Activated naive CD4-positive, alpha-beta T cell treated with anti-CD3 and anti-CD28 coated beads, Interleukin-2, amount 50 U/mL, for 16 hours (primary cell): ENCODE measurements at places on chromosomes 5 and 9.
A peak's percentile ranks its signal among the peaks of the same experiment; 100 is the strongest.

DNA sequence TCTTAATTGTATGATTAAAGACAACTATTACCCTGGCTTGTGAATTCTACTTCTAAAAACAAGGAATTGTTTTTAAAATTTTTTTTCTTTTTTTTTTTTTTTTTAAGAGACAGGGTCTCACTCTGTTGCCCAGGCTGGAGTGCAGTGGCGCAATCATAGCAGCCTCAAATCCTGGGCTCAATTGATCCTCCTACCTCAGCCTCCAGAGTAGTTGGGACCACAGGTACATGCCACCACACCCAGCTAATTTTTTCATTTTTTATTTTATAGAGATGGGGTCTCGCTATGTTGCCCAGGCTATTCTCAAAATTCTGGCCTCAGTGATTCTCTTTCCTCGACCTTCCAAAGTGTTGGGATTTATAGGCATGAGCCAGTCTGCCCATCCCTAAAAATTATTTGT, 62.3 kb downstream of the HABP4 start:
- DNase-seq = no peak

- DNase-seq = no peak
These were observed 110.0 kb downstream of the ROR2 start for GRCh38 chr9:91839926-91840465.

DNA sequence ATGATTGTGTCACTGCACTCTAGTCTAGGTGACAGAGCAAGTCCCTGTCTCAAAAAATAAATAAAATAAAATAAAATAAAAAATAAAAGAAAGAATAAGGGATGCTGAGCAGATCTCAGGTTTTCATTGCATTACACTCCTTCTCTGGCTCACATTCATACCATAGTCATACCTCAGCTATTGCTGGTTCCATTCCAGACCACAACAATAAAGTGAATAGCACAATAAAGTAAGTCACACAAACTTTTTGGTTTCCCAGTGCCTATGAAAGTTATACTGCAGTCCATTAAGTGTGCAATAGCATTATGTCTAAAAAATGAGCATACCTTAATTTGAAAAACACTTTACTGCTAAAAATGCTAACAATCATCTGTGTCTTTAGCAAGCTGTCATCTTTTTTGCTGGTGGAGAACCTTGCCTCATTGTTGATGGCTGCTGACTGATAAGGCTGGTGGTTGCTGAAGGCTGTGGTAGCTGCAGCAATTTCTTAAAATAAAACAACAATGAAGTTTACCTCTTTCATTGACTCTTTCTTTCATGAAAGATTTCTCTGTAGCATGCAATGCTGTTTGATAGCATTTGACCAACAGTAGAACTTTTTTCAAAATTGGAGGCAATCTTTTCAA, 415.7 kb downstream of the ZNF608 start:
- no peak for DNase-seq

GRCh38 chr9:115770521-115770920, 383.1 kb upstream of the PAPPA start:
- no peak for DNase-seq

DNA sequence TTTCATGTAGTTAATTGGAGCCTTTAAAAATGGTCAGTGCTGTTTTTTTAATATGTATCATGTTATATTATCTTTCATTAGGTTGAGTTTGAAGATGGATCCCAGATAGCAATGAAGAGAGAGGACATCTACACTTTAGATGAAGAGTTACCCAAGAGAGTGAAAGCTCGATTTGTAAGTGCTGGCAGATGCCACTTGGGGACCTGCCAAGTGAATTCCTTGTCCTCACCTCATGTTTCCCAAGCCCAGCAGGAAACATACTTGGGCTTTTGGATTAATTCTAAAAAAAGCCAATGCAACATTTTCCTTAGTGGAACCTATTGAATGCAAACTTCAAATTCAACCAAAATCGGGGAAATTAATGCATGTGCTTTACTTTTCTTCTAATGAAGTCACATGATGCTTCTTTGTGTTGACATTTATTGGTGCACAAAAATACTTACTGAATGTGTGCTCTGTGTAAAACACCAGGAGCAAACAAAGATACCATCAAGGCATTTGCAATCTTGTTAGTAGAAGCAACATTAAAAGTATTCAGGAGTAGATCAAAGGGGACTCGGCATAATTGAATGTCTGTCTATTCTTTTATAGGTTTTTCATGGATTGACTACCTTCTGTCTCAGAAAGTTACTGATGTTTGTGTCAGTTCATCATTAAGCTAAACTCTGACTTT, 412.1 kb downstream of the KDM4C start:
- no peak for DNase-seq

GRCh38 chr5:77282337-77283027, 72.0 kb downstream of the PDE8B start:
- no peak for DNase-seq

- no peak for DNase-seq
These were observed 219.8 kb downstream of the SLIT3 start for GRCh38 chr5:169081000-169081724.

- DNase-seq = no peak
These were observed 215.8 kb upstream of the DAB2 start for GRCh38 chr5:39640552-39640951.

DNA sequence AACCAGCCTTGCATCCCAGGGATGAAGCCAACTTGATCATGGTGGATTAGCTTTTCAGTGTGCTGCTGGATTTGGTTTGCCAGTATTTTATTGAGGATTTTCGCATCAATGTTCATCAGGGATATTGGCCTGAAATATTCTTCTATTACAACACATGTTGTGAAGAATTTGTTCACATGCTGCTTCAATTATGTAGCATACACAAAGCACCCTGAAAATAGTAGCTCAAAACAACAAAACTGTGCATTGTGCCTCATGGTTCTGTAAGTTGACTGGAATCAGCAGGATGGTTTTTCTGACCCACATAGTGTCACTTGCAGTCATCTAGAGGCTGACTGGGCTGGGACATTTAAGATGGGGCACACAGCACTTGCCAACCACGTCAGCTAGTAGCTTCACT, 193.9 kb downstream of the SYK start:
- DNase-seq = no peak

DNA sequence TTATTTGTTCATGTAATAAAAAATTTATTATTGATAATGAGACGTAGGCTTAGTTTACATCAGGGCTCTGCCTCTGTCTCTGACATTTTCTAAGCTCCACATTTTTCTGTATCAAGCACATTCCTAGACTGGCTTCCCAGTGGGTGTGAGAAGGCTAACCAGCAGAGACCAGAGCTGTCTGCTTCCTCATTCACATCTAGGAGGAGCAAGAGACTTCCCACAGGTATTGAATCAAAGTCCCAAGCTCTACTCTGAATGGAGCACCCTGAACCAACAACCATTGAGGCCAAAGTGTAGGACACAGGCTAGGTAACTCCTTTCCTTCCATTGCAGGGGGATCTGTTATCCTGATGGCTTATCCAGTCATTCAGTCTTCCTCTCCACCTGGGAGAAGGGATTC, 72.4 kb downstream of the PARP8 start:
- DNase-seq = no peak

- no peak for DNase-seq
These were observed 75.6 kb downstream of the PRRT1B start for GRCh38 chr9:131620764-131621520.

DNA sequence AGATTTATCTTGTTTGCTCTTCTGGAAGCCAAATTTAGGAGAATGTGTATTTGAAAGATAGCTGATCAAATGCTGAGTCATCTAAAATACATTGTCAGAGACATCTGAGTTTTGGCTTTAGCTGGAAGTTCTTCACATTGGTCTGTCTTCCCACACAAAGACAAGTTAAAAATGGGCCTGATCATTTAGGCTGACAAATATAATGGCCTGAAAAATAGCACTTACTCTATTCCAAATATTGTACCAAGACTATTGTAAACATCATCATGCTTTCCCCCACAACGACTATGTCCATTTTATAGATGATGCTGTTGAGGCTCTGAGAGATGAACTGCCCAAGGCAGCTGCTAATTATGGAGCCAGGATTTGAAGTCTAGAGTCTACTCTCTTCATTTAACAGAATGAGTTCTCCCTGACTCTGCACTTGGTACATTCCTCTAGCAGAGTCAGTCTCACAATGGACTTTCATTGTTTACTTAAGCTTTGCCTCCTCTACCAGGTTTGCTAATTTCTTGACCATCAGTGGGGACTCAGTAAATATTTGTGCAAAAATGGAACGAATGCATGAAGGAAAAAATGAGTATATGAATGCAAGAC, 619.4 kb upstream of the KLF4 start:
- no peak for DNase-seq

- no peak for DNase-seq
These were observed 368.9 kb downstream of the CDH9 start for GRCh38 chr5:26669523-26669922.

DNA sequence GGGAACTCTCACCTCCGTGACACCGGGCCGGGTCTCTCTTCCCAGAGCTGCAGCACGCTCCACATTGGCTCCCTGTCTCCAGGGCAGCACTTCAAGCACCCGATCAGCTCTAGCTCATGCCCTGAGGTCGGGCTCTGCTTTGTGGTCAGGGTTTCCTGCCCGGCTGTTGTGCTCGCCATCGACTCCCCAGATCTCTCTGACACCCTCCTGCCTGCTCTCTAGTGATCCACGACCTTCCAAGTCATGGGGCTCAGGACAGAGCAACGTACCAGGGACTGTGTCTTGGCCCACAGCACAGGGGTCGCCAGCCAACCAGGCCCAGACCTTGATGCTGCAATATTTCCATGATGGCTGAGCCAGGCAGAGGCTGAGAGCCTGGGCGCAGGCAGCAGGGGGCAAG, 45.1 kb downstream of the PRRT1B start:
- no peak for DNase-seq

- no peak for DNase-seq
These were observed 297.1 kb upstream of the CD180 start for GRCh38 chr5:67493676-67494075.

GRCh38 chr5:19855031-19855430, 133.0 kb downstream of the CDH18 start:
- no peak for DNase-seq

- DNase-seq = no peak
These were observed 195.6 kb downstream of the ELAVL2 start for GRCh38 chr9:23630488-23630887.

DNA sequence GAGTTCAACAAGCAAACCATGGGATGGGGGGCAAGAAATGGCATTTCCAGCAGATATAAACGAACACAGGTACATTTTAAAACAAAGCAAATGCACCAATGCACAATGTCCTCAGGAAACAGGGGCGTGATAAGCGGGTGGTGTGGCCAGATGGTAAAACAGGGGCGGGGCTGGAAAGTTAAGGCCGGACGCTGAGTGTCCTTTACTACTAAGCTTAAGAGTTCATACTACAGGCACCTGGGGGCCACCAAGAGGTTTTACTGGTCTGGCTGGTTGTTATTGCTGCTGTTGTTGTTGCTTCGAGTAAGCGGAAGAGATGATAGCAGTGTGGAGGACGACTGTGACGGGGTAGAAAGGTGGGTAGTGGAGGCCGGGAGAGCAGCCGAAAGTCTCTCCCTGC, 99.8 kb downstream of the ATPSCKMT start:
- DNase-seq = no peak

- DNase-seq = no peak
These were observed 251.9 kb downstream of the MAT2B start for GRCh38 chr5:163757344-163757743.

- no peak for DNase-seq
These were observed 46.7 kb upstream of the UBQLN1 start for GRCh38 chr9:83754383-83754977.

DNA sequence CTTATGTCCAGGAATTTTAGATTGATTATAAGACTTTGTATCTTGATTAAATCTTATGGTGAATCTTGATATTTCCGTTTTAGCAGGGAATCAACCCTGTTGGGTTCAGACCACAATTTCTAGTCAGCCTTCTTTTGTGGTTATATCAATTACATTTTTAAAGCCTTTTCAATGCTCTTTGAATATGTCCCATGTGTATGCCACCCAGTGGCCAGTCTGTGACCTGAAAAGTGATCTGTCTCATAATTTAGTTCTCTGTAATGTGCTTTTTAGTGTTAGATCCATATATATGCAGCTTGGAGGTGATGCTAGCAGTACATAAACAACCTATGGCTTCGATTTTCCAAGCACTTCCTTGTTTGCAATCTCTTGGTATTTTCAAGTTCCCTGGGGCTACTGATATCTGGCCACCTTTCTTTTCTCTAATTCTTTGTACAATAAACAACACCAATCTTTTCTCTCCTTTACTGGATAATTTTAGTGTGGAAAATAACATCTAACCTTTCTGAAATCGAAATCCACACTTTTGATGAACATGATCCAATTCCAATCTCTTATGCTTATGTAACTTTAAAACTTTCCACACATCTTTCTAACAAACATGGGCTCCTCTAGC, 28.8 kb downstream of the PDE8B start:
- DNase-seq = no peak

GRCh38 chr9:5851445-5851844, 18.5 kb upstream of the ERMP1 start:
- DNase-seq = peak; percentile 37

DNA sequence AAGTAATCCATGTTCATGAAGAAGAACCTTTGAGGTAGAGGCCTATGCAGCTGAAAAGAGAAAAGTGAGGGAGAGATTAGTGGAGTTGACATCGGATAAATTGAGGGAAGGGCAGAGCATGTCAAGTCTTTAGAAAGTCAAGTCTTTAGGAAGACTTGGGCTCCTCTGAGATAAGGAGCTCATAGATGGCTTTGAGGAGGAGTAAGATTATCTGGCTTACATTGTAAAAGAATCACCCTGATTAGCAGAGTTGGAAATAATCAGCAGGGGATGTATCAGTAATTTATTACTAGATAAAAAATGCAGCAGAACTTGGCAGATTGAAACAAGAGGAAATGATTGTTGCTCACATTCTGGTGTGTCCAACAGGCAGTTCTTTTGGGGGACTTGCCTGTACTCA, 727.2 kb upstream of the WWC1 start:
- DNase-seq = no peak

DNA sequence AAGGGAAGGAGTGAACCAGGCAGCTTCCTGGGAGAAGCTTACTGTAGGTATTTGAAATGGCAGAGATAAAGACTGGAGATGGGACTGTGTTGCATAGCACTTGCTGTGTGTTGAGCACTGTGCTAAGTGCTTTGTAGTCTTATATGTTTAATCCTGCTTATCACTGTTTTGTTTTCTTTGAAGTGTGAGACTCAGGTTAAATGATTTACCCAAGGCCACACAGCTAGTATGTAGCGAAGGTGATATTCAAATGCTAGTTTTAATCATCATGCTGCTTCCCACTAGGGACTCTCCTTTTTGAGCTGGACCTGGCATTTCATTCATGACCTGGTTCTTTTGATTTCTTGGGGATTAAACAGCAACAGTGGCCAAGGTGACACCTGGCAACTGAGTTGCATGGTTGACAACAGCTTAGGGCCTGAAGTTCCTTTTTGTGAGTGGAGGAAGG, 35.3 kb upstream of the SPRY4 start:
- DNase-seq = no peak

- DNase-seq = no peak
These were observed 129.0 kb upstream of the HMHB1 start for GRCh38 chr5:143682929-143683386.
